EL (cell line): ENCODE measurements at places on chromosomes 12 and 14.

DNA sequence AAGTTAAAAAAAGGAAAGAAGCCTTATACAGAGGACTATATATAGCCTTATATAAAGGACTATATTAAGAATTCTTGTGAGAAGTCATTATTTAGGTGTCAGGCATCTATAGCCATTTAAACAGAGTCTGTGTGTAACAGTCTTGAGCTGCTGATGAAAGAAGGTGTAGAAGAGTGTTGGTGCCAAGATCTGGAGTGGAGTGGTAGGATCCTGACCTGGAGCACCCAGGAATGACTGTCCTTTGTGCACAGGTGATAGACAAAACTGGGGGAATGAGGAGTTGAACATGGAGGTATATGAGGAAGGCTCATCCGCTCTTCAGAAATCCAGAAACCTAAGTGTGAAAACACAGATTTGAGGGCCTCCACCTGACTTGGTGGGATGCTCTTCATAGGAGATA lies 747.3 kb downstream of the NRXN3 start:
- no peak for DNase-seq

GRCh38 chr12:14741153-14741552 lies 44.8 kb upstream of the GUCY2C start:
- no peak for DNase-seq

DNA sequence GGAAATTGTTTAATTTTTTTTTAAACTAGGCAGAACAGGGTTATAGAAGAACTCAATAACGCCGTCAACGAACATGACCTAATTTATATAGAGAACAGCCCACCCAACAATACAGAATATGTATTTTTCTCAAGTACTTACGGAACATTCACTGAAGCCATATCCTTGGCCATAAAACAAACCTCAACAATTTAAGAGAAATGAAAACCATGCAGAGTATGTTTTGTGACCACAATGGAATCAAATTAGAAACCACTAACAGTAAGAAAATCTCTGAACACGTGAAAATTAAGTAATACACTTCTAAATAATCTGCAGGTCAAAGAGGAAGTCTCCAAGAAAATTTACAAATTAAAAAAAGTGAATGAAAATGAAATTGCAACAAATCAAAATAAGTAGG lies 9.4 kb downstream of the SART3 start:
- DNase-seq, result peak; percentile 60

- no peak for DNase-seq
These were observed 20.2 kb downstream of the FBXL14 start for GRCh38 chr12:1573960-1574864.

DNA sequence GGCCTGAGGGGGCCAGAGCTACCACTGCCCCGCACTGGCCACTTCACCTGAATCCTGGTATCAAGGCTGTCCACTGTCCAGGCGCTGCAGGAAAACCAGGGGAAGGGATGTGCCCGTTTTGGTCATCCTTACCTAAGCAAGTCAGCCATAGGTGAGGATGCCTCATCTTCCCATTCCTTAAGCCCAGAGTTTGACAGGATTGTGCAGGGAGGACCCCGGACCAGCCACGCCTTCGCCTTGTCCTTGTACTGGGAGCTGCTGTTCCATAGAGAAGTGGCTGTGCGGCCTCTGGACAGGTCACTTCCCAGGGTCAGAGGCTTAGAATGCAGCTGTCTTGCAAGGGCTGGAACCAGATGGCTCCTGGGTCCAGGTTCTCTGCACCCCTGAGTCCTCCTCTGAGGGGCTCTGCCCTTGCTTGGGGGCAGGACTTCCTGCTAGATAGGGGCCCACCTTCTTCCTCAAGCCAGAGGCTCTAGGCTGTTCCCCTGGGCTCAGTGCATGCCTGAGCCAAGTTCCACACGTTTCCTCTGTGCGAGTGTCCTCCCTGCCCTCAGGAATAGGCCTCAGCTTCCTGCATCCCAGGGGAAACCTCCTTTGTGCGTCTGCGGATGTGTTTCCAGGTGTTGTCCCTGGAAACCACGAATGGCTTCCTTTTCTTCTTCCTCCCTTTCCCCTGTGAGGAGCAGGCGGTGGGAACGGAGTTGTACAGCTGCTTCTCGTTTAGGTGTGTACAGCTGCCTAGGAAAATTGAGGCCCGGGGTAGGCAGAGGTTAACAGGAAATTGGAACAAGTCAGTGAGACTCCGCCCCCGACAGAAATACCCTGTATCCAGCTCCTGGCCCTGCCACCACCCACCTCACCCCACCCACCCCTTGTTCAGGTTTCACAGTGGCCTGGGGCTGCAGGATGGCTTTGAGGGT lies 54.3 kb upstream of the RIN3 start:
- DNase-seq, result no peak

- no peak for DNase-seq
These were observed 112.2 kb upstream of the SFSWAP start for GRCh38 chr12:131598717-131599116.

DNA sequence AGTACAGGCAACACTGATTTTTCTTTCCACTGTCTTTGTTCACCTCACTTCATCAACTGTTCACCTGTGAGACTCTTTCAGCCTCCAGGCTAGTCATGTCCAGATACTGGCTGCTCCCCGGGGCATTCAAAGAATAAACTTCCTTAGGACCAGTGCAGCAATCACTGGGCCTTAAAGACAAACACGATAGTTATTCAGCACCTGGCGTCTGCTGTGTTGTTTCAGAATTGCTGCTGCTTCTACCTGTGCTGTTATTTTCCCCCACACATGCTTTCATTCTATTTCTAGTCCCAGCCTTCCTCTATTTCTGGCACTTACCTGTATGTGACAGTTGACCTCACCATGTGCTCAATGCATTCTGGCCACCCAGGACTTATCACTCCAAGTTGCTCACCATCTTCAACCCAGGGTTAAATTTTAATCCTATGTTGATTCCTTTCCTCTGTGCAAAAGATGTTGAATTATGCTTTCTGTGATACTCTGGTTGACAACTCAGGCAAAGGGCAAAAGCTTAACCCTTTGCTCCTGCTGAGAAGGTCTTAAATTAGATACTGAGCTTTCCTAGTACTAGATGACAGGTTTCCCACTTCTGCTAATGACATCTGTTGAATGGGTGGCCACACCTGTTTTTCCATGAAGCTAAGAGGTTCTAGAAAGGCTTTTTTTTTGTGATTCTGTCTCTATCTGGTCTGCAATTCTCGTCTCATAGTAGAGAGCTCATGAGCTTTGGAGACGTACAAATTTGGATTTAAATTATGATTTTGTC lies 41.4 kb downstream of the PTPRQ start:
- DNase-seq, result no peak

DNA sequence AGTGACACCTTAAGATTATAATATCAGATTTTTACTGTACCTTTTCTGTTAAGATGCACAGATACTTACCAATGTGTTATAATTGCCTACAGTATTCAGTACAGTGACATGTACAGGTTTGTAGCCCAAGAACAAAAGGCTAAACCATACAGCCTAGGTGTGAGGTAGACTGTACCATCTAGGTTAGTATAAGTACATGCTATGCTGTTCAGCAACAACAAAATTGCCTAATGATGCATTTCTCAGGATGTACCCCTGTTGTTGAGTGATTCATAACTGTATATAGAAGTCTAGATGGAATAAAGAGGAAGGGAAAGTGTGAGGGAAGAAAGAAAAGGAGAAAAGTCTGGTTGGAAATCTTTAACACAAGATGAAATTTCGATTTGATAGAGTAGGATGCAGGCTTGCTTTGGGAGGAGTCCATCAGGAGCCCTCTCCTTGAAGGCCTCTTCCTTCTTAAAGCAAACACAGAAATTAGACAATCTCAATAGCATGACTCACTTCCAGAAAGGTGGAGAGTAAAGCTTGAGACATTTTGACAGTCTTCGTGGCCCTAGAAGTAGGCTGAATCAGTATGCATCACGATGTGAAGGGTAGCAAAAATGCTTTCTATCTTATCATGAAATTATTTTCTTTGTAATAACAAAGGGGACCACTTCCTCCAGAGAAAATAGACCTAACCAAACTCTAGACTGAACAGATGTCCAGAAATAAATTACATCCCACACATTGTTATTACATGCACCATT lies 191.5 kb downstream of the SYT1 start:
- peak; percentile 69 for DNase-seq

GRCh38 chr14:90995785-90996184 lies 64.7 kb downstream of the RPS6KA5 start:
- DNase-seq, result no peak

- DNase-seq, result no peak
These were observed 1.7 kb downstream of the SMOC1 start for GRCh38 chr14:69880893-69881292.

DNA sequence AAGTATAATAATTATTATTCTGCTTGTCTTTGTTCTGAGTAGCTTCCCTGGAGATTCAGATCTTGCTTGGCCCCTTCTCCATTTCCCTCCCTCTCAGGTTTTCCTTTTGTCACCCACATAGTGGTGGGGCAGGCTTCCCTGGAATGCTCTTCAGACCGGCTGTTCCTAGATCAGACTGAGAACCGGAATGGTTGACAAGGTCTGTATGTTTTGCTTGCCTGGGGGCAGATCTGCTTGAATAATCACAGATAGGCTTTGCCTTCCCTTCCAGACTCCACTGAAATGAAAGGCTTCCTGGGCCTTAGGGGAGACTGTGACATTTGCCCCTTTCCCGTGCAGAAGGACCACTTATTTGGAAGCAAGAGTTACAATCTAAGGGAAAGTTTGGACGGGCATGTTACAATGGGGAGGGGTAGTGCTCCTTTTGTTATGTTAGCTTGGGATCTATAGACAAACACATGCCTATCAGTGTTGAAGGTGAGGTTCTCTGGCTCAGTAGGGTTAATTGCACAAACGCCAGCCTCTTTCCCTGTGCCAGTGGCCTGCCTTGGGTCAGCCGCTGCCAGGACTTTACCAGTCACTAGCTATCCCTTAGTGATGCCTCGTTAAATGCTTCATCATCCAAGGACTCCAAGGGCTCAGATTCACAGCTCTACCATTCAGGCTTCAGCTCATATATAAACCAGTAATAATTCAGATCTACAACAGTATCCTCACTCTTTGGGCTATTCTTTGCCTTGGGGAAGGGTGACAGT lies 178.6 kb downstream of the SNAPC1 start:
- no peak for DNase-seq

GRCh38 chr12:69903548-69903947 lies 78.5 kb downstream of the MYRFL start:
- DNase-seq, result no peak

DNA sequence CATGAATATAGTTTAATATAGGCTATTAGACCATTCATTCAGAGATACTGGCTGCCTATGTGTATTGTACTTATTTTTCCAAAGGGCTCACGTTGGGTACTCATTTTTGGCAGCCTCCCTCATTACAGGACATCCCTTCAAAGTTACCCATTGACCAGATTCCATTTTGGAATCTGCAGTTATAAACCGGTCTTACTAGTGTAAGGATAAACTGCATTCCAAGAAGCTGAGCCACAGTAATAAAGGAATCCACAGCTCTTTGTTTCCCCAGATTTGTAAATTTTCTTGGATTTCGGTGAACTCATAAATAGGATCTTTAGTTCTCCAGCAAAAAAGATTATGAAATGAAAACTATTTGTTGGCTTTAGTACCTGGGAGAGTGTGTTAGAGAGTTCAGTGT lies 18.9 kb upstream of the CFL2 start:
- peak; percentile 64 for DNase-seq

DNA sequence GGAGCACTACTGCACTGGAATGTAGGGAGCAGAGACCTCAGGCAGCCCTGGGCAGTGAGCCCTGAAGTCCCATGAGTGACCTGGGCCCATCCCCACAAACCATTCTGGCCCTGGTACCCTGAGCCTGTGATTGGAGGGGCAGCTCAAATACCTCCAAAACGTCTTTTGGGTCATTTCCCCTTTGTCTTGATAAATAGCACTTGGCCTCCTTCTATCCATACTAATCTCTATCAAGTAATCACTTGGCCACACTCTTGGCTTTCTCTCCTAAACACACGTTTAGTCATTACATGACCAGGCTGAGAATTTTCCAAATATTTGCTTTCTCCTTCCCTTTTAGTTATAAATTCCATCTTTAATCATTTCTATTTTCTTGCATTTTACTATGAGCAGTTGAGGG lies 91.3 kb downstream of the RPAP3 start:
- DNase-seq, result no peak

DNA sequence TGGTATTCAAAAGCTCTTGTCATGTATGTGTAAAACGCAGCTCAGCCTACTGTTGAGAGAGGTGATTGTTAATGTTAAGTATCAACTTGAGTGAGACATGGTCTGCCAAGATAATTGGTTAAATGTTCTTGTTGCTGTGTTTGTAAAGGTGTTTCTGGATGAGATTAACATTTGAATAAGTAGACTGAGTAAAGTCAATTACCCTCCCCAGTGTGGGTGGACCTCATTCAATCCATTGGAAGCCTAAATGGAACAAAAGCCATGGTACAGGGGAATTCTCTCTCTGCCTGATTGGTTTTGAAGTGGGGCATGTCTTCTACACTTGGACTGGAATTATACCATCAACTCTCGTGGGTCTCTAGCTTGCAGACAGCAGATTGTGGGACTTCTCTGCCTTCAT lies 63.8 kb upstream of the RERGL start:
- DNase-seq, result no peak

GRCh38 chr14:75794615-75795038 lies 133.6 kb downstream of the TTLL5 start:
- DNase-seq, result peak; percentile 37

GRCh38 chr12:108637222-108637971 lies 3.7 kb upstream of the SELPLG start:
- DNase-seq, result no peak

DNA sequence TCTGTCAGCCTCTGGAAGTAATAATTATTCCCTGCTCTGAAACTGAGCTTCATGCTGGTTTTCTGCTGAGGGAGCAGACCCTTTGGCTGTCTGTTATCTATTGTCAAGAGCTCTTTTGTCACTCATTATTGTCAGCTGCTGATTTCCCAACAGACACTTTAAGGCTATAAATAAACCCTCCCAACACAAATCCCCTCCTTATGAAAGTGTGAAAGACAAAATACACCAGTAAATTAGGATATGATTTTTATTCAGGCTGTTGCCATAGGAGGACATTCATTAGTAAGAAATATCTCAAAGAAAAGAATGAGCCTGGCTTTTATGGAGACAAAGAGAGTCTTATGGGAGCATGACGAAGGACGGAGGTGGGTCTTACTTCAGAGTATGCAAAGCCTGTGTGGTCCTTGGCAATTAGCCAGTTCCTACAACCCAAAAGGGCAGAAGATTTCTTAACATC lies 180.8 kb downstream of the CRADD start:
- DNase-seq, result no peak

DNA sequence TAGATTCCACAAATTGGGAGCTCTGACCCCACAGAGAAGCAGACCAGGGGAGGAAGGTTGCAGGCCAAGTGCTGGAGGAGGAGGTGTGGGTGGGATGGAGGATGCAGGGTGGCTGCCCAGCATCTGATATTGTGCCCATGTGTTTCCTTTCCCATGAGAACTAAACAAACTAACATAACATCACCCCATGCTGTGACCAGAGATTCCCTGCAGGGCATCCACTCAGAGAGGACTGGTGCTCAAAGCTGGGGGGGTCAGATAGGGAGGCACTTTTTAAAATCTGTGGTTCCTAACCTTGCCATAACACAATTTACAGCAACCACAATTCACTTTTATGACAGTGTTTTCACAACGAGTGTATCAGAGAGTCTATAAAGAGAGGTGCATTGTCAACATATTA lies 1277.6 kb downstream of the AACS start:
- DNase-seq, result no peak

- DNase-seq, result peak; percentile 82
These were observed 147.1 kb downstream of the MED13L start for GRCh38 chr12:116130431-116130830.

GRCh38 chr12:61564466-61564865 lies 695.7 kb upstream of the USP15 start:
- DNase-seq, result no peak

GRCh38 chr12:131636266-131636665 lies 74.6 kb upstream of the SFSWAP start:
- DNase-seq, result no peak

- no peak for DNase-seq
These were observed 6.6 kb downstream of the BRF1 start for GRCh38 chr14:105294142-105294597.
